ENCODE measurements at places on chromosomes 2 and 18. TPM values are rescaled to one million over a fixed set of nuclear protein-coding genes. Genes with fewer than 3 reads are reported as not detected.

Gene GPR35
- total RNA-seq, result 7.2 TPM

DNA sequence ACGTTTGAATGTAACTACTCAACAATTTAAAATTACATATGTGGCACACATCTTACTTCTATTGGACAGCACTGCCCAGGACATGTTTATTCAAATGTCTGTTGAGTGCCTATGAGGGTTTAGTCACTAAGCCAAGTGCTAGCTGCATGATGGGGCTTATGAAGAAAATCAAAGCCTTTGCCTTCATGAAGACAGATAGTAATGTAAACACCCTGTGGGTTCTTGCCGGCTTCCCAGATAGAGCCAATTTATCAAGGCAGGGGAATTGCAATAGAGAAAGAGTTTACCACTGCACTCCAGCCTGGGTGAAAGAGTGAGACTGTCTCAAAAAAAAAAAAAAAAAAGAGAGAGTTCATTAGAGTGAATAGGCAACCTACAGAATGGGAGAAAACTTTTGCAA is 43.7 kb upstream of the NEB start:
- H3K36me3 ChIP-seq, result peaks cover 3% of the 10 kb centered on the region
- DNase-seq, result no peak
- no peaks in the 10 kb centered on the region for H3K4me1 ChIP-seq
- H3K27ac ChIP-seq, result no peak overlapping the region

DNA sequence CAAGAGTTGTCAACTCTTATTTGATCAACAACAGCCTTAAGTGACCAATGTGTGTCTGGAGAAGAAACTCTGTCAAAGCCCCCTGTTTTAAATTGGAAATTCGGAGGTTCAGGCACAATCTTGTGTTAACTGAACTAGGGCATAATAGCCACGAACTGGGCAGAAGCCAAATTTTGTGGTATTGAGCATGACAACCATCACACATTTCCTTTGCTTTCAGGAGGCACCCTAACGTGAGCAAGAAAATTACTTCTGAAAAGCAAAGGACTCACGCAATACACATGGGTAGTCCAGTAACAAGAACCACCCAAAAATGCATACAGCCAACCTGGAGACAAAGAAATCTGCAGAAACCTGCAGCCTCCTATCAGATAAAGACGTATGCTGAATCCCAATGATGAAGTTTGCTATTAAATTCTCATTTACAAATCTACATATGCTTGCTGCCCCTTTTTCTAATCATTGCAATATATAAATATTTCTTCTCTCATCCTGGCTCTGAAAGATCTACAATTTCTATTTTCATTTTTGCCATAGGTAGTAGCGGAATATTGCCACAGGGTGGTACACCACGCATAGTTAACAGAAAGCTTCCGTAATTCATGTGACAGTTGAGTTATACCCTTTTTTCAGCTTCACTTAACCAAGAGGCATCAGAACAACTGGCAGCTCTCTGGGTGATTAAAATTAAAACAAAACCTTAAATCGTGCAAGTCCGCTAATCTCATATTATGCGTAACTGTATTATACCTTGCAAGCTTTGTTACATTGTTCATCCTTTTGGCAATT is 495.8 kb downstream of the NRXN1 start:
- no peak overlapping the region for H3K4me3 ChIP-seq
- H3K36me3 ChIP-seq, result no peaks in the 10 kb centered on the region
- H3K4me1 ChIP-seq, result no peaks in the 10 kb centered on the region

DNA sequence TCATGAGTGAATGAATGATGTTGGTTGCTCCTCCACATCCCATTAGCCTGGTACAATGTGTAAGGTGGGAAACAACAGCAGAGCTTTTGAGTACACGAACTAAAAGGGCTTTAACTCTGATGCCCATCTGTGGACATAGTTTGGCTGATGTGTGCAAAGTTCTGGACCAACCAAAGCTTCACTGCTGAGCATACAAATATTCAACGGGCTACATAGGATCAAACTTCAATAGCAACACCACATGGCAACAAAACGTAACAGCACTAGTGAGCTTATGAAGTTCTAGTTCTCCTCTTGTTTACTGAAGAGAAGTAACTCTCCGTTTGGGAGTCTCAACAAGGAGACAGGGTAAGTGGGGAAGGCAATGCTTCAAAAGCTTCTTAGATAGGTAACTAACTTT is 20.4 kb downstream of the STAM2 start:
- H3K27me3 ChIP-seq, result no peaks in the 10 kb centered on the region
- H3K4me1 ChIP-seq, result peaks cover 3% of the 10 kb centered on the region
- no peak for DNase-seq
- no peak overlapping the region for H3K4me3 ChIP-seq
- H3K27ac ChIP-seq, result no peak overlapping the region

- no peaks in the 10 kb centered on the region for H3K4me1 ChIP-seq
- DNase-seq, result no peak
- no peaks in the 10 kb centered on the region for H3K36me3 ChIP-seq
- no peaks in the 10 kb centered on the region for H3K27me3 ChIP-seq
- H3K4me3 ChIP-seq, result no peak overlapping the region
- H3K27ac ChIP-seq, result no peak overlapping the region
Observed at GRCh38 chr18:70454704-70455322, 166.0 kb downstream of the SOCS6 start.

Gene DNER
- not detected for total RNA-seq

Gene RTKN
- 0.20 TPM for total RNA-seq

Gene EFHD1
- total RNA-seq, result not detected

- H3K4me3 ChIP-seq, result no peak overlapping the region
- DNase-seq, result no peak
- H3K36me3 ChIP-seq, result no peaks in the 10 kb centered on the region
- H3K27me3 ChIP-seq, result no peaks in the 10 kb centered on the region
- H3K27ac ChIP-seq, result no peak overlapping the region
Observed at GRCh38 chr2:9808334-9809063, 34.8 kb upstream of the TAF1B start.

Gene SLC5A7
- not detected for total RNA-seq

Gene CD28
- 128 TPM for total RNA-seq

GRCh38 chr2:143524559-143525401 is 395.6 kb downstream of the ARHGAP15 start:
- H3K4me3 ChIP-seq, result no peak overlapping the region
- H3K27ac ChIP-seq, result no peak overlapping the region
- no peak for DNase-seq
- H3K27me3 ChIP-seq, result no peaks in the 10 kb centered on the region
- H3K4me1 ChIP-seq, result peaks cover 8% of the 10 kb centered on the region
- peaks cover 48% of the 10 kb centered on the region for H3K36me3 ChIP-seq

DNA sequence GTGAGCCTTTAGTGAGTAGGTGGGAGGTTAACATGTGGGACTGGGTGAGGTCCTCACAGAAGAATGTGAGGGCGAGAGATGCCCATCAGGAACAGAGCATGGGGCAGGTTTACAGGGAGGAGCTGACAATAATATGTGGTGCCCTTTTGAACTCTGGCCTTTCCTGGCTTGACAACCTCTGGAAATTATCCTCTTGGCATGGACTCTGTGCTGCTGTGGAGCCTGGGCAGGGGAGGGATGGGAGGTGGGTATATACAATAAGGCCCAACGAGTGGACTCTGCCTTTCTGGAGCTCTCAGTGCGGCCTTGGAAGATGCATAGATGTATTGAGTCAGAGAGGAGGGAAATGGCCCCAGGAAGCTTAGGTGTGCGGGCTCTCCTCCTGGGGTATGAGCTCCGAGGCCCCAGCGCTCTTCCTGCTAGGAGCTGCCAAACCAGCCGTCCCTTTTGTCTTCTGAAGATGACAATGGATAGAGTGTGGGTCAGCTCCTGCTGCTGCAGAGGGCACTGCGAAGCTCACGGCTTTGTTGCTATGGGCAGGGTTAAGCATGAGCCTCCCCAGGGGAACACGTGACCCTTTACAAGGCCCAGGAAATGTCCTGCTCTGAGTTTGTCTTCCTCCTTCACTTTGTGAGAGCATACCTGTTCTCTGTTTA is 8.7 kb upstream of the PSD4 start:
- no peak overlapping the region for H3K27ac ChIP-seq
- H3K4me1 ChIP-seq, result peaks cover 51% of the 10 kb centered on the region
- DNase-seq, result no peak
- no peak overlapping the region for H3K4me3 ChIP-seq
- no peaks in the 10 kb centered on the region for H3K27me3 ChIP-seq

- no peak for DNase-seq
- no peaks in the 10 kb centered on the region for H3K36me3 ChIP-seq
- H3K4me3 ChIP-seq, result no peak overlapping the region
- no peaks in the 10 kb centered on the region for H3K27me3 ChIP-seq
Observed at GRCh38 chr2:16625759-16626158, 39.9 kb downstream of the CYRIA start.

DNA sequence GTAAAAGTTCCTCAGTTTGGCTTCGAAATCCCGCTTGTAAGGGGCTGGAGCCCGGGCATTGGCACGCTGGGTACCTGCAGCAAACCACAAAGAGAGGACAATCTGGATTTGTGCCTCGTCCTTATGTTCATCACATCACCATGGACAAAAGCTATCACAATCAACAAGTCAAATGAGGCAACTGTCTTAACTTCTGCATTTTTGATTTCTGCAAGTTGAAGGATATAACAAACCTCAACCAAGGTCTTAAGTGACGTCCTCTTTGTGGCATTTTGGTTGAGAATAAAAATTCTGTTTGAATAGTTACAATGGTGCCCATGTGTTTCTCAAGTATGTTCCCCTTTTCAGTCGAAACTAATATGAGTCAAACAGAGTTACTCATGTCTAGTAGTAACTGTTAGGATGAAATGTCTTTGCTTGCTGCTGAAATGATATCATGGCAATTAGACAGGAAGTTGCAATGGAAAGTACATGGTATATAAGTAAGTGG is 70.8 kb upstream of the STK17B start:
- peaks cover 52% of the 10 kb centered on the region for H3K4me1 ChIP-seq
- H3K4me3 ChIP-seq, result no peak overlapping the region
- no peaks in the 10 kb centered on the region for H3K27me3 ChIP-seq
- H3K27ac ChIP-seq, result peak overlapping the region; percentile 43
- peak; percentile 74 for DNase-seq
- H3K36me3 ChIP-seq, result no peaks in the 10 kb centered on the region

Gene ACADL
- total RNA-seq, result not detected

DNA sequence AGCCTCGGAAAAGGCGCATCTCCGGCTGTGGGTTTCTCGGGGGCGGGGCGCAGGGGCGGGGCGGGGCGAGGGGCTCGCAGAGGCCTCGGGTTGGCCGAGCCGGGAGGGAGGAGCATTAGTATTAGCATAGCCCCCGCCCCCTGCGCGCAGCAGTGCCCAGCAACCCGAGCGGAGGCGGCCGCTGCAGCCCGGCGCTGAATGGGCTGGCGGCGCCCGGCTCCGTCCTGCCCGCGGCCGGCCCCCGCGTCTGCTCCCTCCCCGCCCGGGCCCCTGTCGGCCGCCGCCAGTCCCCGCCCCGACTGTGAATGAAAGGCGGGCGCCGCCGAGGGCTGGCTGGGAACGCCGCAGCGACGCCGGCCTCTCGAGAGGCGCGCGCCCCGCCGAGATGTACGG is at the start of gene EFR3B:
EFR3B (plus strand) TSS at position 149 of the 393 bp plus-strand sequence; CDS start at position 386, 237 bp downstream.
- H3K4me1 ChIP-seq, result peaks cover 22% of the 10 kb centered on the region
- DNase-seq, result peak; percentile 86
- H3K36me3 ChIP-seq, result no peaks in the 10 kb centered on the region
- no peak within 1 kb of the TSS for H3K27ac ChIP-seq
- peaks cover 38% of the 10 kb centered on the region for H3K27me3 ChIP-seq
- H3K4me3 ChIP-seq, result peak within 1 kb of the TSS; percentile 58

DNA sequence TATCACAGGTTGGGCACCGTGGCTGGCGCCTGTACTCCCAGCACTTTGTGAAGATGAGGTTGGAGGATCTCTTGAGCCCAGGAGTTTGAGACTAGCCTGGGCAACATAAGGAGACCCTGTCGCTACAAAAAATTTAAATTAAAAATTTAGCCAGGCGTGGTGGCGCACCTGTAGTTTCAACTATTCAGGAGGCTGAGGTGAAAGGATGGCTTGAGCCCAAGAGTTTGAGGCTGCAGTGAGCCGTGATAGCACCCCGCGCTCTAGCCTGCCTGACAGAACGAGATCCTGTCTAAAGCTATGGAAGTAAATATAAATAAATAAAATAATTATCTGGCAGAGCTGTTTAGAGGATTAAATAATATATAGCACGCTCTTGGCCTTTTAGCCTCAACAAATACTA is 1.4 kb upstream of the SH3RF3 start:
- peaks cover 19% of the 10 kb centered on the region for H3K27me3 ChIP-seq
- peaks cover 29% of the 10 kb centered on the region for H3K4me1 ChIP-seq
- DNase-seq, result no peak
- peak overlapping the region; percentile 73 for H3K4me3 ChIP-seq

GRCh38 chr18:32980896-32981295 is 208.1 kb upstream of the KLHL14 start:
- DNase-seq, result no peak
- H3K36me3 ChIP-seq, result no peaks in the 10 kb centered on the region
- H3K27me3 ChIP-seq, result no peaks in the 10 kb centered on the region
- H3K27ac ChIP-seq, result no peak overlapping the region
- no peak overlapping the region for H3K4me3 ChIP-seq

DNA sequence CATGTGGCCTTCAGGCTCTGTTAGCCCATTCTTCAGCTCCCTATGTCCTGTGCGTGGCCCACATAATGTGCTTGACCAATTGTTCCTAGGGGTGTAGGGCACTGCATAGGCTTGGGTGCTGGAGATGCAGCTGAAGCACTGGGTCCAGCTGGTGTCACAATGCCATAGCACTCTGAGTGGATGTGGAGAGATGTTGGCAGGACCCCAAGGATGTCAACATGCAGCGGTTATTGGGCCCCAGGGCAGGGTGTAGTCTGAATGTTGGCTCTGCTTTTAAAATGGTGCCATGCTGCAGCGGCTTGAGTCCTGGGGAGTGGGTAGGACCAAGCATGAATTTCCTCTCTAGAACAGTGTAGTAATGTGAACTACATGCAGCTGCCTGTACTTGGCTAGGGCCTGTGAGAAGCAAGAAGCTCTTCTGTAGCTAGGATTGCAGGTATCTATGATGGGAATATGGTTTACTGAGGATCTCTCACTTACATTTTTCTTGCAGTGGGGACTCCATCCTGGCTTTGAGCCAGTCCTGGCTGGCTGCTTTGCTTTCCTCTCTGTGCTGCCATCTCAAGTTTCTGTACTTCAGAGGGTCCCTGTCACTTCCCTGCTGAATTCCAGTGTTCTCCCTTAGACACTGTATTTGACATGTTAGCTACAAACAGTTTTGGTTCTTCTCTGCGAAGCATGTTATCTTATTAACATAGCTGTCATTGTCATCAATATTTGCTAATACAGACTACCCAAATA is 148.4 kb downstream of the CSRNP3 start:
- no peaks in the 10 kb centered on the region for H3K4me1 ChIP-seq
- DNase-seq, result no peak
- H3K27ac ChIP-seq, result no peak overlapping the region
- no peaks in the 10 kb centered on the region for H3K27me3 ChIP-seq
- no peaks in the 10 kb centered on the region for H3K36me3 ChIP-seq

GRCh38 chr2:166862468-166863132 is 25.7 kb upstream of the XIRP2 start:
- H3K36me3 ChIP-seq, result no peaks in the 10 kb centered on the region
- H3K27ac ChIP-seq, result no peak overlapping the region
- no peaks in the 10 kb centered on the region for H3K27me3 ChIP-seq
- H3K4me1 ChIP-seq, result no peaks in the 10 kb centered on the region
